ENCODE measurements at places on chromosomes 2 and 18.
A peak's percentile ranks its signal among the peaks of the same experiment; 100 is the strongest.

DNA sequence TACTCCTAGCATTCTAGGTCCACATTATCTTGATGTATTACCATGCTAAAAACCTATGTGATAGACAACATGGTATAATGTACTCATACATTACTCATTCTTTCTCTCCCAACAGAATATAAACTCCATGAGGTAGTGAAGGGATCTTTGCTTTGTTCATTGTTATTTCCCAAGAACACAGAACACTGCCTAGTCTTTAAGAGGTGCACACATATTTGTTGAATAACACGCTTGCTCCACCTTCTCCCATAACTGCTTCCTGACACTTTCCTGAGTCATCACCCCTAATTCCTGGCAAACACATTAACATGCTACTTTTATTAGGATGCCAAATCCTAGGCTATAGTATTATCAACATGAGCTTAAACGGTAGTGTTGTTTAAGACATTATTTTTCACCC lies 41.3 kb downstream of the REV1 start:
- DNase-seq, result no peak

GRCh38 chr18:77765468-77765867 lies 515.8 kb downstream of the GALR1 start:
- no peak for DNase-seq

DNA sequence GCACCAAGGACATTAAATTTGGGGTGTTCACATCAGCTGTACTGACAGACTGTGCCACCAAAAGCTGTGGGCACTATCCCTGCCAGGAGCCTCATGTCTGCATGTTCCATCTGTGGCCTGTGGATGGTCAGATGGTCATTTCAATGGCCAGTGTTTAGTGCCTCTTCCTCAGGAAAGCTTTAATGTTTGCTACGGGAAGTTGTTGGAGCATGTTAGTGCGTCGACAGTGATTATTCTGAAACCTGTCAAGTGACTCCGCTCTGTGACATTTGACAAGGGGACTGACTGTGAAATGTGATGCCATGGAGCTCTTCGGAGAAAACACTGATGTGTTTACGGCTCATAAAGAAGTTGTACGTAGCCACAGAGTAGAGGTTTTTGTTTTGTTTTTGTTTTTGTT lies 18.7 kb upstream of the RGPD4 start:
- no peak for DNase-seq

GRCh38 chr2:23566241-23567142 lies 181.5 kb downstream of the KLHL29 start:
- peak; percentile 37 for DNase-seq

DNA sequence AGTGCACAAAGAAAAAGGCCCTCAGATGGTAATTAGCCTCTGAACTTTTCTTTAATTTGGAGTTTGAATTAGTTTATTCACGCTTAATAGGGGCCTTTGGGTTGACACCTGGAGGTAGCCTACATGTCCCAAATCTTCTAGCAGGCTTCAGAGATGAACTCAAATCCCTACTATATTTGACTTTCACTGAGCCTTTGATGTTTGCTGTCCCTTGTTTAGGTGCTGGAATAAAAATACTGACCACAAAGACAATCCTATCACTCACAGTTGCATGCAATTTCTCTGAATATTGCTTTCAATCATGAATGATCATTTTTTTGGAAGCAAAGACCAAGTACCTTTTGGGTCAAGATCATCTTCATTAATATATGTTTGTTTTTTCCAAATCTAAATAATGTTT lies 564.0 kb upstream of the FANCL start:
- no peak for DNase-seq

- peak; percentile 68 for DNase-seq
Observed at GRCh38 chr2:5365871-5366461, 326.2 kb upstream of the SOX11 start.

DNA sequence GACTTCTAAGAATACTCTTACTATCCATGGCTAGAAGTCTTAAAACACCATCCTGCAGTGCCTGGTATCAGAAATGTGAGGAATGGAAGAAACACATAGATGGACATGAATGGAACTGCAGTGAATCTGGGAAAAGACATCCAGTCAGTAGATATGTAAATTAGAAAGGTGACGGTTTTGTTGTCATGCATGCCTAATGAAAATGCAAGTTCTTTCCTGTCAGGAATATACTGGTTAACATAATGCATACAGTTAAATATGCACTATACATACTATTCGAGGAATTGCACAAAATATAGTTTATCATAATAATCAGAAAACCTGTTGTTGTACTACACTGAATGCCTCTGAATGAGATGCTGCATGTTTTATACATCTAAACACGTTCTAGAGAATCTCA lies 190.6 kb upstream of the ITGA4 start:
- DNase-seq, result no peak

All from K562 (cell line).